Ammon's horn (tissue), 1 donor: ENCODE measurements at places on chromosomes 2 and 18.

GRCh38 chr2:74703373-74703772, 49.3 kb downstream of the SEMA4F start:
- no peak for DNase-seq

DNA sequence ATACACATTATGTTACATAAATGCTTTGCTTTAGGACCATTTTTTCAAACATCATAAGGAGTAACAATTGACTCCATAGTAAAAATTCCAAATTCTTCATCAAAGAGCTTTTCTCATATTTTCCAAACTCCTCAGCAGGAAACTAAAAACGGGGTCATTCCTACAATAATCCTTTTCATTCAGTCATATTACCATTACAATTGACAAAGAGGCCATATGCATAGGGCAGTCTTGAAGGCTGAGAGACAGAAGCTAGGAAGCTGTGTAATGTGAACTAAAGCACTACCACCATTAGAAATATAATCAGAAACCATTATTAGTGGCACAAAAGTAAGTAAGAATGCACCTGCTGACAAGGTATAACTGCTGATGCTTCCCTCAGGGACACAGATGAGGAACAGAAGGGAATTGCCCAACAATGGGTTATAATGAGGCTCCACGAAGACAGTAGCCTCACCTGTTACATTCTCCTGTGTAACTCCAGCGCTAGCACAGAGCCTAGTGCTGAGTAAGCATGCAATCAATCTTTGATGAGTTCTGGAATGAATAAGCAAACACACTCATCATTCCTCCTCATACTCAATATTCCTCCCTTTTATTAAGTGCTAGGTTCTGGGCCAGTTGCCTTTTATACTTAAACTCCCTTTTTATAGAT, 942.3 kb downstream of the CPS1 start:
- no peak for DNase-seq

GRCh38 chr2:179817181-179817841, 44.1 kb downstream of the ZNF385B start:
- no peak for DNase-seq

- DNase-seq, result no peak
Observed at GRCh38 chr2:164569378-164569777, 51.9 kb downstream of the GRB14 start.

DNA sequence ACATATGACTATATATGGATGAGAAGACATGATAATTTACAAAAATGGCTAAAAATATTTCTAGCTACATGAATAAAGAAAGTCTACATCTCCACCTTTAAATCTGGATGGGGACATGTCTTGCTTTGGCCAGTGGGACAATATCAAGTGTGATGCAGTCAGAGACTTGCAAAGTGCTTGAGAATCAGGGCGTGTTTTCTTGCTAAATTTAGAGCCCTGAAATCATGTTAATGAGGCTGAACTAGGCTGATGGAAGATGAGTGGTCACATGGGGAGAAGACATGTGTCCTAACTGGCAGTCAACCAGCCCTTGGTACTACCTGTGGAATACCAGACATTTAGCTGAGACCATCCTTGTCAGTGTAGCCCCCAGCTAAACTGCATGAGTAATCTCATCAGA, 278.5 kb upstream of the RGPD4 start:
- DNase-seq, result no peak

- DNase-seq, result peak; percentile 66
Observed at GRCh38 chr2:45643543-45644542, 7.6 kb upstream of the PRKCE start.

GRCh38 chr2:28506112-28506910, 10.5 kb downstream of the PLB1 start:
- peak; percentile 14 for DNase-seq

GRCh38 chr2:131046028-131046917, 47.0 kb downstream of the FAM168B start:
- no peak for DNase-seq

DNA sequence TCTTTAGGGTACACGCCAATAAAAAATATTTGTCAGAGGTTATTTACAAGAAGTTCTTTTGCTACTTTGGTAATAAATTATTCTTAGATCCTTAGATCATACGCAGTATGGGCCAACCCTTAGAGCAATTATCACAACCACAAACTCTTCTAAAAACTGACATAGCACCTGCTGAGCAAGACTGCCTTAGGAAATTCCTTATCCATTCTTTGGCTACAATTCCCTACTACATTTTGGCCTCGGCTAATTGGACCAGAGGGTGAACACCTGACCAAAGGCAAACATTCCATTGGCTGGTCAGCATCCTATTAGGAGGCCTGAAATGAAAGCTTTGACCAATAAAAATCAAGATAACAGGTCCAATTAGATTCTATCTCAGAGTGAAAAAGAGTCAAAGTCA, 147.6 kb upstream of the CCDC68 start:
- no peak for DNase-seq

- DNase-seq, result no peak
Observed at GRCh38 chr2:9895669-9896590, 52.7 kb downstream of the TAF1B start.

- no peak for DNase-seq
Observed at GRCh38 chr2:2839393-2839781, 508.3 kb upstream of the MYT1L start.

DNA sequence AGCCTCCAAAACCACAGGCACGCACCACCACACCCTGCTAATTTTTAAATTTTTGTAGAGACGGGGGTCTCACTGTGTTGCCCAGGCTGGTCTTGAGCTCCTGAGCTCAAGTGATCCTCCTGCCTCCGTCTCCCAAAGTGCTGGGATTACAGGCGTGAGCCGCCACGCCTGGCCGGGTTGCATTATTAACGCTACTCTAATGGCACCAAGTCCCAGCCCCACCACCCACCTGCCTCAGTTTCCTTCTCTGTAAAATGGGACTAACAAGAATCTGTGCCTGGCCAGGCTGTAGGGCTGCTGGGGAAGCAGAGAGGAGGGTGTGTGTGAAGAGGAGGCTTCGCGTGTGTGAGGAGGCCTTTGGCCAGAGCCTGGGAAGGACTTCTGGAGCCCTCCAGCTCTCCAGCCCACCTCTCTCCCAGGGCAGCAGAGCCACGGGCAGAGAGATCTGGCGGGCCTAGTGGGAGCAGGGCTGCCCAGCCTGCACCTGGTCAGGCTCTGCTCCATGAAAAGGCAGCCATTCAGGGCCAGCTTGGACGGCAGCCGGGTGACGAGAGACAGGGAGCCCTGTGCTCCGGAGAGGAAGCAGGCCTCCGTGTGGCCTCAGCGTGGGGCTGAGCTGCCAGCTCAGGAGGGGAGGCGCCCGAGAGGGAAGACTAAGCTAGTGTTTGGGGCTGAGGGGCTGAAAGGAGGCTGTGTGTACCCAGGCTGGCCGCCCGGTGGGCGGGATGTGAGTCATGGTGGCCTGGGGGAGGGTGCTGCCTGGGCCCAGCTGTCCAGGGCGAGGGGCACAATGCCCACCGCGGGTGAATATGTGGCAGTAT, 7.4 kb upstream of the B3GNT7 start:
- DNase-seq, result peak; percentile 97

DNA sequence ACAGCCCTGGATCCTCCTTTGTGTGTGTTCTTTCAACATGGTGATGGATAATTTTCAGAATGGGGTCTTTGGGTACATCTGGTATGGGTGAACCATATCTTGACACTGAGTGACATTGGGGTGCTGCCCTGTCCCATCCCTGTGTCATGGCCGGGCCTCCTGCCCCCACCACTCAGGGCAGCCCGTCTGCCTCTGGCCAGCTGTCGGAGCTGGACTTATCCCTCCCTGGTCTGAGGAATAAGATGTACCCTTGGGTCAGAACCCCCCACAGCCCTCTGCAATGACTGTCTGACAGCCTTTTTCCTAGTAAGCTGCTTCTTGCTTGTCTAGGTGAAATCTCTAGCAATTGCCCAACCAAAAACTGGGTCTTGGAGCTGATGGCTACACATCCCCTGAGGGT, 142.9 kb downstream of the SH3RF3 start:
- no peak for DNase-seq

DNA sequence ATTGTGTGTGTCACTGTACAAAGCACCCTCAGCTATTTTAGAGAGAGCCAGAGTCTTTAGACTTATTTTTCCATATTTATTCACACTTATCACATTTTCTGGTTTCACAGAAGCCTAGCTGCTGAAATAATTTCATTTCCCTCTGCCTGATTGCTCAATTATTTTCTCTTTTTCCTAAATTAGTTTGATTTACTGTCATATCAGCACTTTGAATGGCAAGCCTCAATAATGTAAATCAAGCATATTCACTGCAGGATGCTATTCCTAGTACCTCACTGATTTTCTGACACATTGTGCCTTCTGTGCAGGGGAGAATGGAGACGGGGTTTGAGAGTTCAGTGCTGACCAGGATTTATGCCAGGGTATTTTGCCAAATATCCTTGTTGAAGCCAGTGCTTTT, 48.3 kb downstream of the CPS1 start:
- DNase-seq, result no peak

GRCh38 chr2:45699032-45699658, 47.7 kb downstream of the PRKCE start:
- DNase-seq, result no peak

DNA sequence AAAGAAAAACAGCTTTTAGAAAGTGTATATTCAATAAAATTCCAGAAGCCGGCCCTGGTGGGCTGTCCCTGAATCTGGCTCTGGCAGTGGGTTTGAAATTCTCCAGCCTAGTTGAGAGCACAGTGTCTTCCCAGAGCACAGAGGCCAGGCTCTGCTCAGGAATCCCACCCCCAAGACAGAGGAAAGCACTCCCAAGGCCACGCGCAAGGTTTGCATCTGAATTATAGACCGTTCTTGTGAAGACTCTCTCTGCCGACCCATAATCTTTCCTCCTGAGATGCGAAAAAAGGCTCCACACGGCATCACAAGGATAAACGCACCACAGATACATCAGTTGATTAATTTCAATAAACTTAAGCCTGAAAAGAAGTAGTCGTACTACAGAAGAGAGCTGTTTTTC, 342.2 kb downstream of the CMPK2 start:
- DNase-seq, result no peak

DNA sequence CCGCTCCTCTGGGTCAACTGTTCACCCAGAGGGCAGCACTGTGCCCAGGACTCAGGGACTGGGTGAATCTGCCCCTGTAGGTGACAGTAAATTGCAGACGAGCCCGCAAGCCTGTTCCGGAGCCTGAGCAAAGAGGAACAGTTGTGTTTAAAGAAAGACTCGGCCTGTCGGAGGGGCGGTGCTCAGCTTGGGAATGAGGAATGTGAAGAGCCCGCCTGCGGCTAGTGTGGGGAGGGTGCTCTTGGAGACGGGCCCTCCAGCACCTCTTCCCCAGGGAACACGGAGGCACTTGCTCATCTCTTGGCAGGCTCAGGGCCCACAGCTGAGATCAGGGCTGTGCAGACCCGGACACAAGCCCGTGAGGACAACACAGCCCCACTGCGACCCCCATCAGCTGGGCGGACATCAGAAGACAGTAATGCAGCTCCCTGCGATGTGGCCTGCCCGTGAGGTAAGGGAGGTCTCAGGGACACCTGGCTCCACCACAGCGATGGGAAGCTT, 299.0 kb downstream of the NDUFA10 start:
- no peak for DNase-seq

GRCh38 chr2:63719052-63719451, 122.6 kb upstream of the UGP2 start:
- DNase-seq, result no peak

GRCh38 chr2:164803776-164804466, 37.7 kb downstream of the COBLL1 start:
- DNase-seq, result no peak

DNA sequence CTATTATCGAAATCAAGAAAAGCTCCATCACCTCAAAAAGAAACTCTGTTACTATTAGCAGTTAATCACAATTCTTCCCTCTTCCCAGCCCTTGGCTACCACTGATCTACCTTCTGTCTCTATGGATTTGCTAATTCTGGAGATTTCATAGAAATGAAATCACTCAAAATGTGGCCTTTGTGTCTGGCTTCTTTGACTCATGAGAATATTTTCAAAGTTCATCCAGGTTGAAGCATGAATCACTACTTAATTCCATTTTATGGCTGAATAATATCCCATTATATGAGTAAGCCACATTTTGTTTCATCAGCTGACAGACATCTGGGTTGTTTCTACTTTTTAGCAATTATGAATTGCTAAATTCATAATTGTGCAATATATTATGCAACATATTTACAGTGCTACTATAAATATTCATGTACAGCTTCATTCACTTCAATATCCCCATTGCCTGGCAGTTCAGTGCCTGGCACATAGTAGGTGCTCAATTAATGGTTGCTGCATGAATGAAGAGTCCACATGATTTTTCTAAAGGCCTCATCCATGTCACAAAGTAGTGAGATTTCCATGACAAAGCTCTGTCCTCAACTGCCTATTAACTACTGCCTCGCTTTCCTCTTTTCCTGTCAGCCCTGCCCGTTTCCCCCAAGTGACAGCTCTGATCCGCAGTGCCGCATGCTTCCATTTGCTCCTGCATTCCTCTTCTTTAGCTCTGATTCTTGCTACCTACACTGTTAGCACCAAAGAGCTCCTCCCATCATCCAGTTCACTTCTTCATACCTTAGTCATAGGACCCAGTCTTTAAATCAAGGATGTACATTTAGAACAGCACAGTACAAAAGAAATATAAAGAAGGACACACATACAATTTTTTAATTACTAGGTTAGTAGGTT, 32.8 kb downstream of the CCDC93 start:
- DNase-seq, result peak; percentile 7

GRCh38 chr2:237192881-237193280, 107.2 kb downstream of the COPS8 start:
- DNase-seq, result no peak

- no peak for DNase-seq
Observed at GRCh38 chr2:140440815-140441214, 1660.6 kb upstream of the NXPH2 start.

DNA sequence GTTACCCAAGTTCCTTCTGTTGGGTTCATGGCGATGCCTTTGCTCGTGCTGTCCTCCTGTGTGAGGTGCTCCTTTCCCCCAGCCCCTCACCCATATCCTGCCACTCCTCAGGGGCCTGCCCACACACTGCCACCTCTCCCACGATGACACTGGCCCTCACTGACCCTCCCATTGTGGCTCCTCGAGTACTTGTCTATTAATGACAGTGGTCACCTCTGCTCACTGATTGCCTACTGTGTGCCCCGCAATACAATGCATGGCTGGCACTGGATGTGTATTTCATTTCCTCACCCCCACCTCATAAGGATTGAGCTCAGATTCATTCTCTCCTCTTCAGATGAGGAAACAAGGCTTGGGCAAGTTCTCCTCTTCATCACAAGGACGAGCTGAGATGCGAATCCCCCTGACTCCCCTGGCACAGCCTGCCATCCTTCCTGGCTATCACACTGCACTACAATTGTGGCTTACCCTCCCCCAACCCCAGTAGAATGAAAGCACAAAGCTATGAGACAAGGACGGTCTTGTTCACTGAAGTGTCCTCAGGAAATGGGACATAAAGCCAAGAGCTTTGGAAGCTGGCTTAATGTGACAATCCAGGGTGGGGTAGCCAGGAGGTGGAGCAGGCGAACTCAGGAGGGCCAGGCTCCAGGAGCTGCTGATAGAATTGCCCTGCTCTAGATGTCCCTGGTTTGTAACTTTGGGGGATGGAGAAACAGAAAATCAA, 93.9 kb upstream of the RAB12 start:
- DNase-seq, result no peak

- no peak for DNase-seq
Observed at GRCh38 chr18:80252136-80252535, 4.8 kb upstream of the PARD6G start.
